Common myeloid progenitor, CD34-positive (primary cell): ENCODE measurements at places on chromosomes 16 and 17.

DNA sequence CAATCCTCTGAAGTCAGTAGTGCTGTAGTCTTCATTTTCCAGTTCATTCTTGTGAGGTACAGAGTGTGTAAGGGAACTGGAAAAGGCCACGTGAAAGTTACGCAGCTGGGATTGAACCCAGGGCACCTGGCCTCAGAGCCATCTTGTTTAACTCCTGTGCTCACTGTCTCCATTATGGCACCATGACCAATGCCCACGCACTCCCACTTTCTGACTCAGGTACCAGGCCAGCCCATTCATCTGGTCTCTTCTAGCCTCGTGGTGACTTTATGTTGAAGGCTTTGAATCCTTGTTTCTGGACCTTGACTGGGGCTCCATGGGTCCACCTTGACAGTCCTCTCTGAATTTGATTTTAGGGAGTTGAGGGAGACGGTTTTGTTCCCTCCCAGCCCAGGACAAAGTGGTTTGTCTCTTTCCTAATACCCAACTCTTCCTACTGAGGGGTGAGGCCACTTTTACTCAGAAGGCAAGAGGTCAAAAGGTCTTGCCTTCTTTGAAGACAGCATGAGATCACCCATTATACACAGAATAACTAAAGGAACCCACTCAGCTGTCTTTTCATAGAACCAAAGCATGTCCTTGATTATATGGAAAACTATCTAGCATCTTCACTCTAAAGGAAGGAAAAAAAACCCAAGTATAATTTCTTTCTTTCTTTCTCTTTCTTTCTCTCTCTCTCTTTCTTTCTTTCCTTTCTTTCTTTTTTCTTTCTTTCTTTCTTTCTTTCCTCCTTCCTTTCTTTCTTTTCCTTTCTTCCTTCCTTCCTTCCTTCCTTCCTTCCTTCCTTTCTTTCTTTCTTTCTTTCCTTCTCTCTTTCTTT, 50.0 kb downstream of the OTOA start:
- no peak for DNase-seq
- no peak overlapping the region for H3K27ac ChIP-seq
- H3K27me3 ChIP-seq = no peaks in the 10 kb centered on the region

DNA sequence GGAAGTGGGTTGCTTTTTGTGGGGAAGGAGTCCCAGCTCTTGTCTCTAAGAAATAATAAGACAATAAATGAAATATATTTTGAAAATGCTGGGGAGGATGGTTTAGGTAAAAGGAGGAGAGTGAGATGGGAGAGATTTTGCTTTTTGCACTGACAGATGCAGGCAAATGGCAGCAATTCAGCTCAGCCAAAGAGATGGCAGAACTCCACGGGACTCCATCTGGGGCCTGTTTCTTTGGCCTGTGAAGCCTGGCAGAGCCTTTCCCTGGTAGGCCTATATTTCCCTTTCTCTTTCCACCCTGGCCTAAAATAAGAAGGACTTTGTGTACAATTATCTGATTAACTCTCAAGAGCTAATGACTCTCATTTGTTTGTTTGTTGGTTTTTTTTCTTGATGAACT, 1525.1 kb downstream of the CDH11 start:
- no peak for DNase-seq
- H3K4me1 ChIP-seq = no peaks in the 10 kb centered on the region
- no peak overlapping the region for H3K4me3 ChIP-seq
- H3K27me3 ChIP-seq = no peaks in the 10 kb centered on the region
- no peaks in the 10 kb centered on the region for H3K36me3 ChIP-seq
- H3K27ac ChIP-seq = no peak overlapping the region

- peak; percentile 7 for DNase-seq
- no peaks in the 10 kb centered on the region for H3K36me3 ChIP-seq
- no peaks in the 10 kb centered on the region for H3K27me3 ChIP-seq
- H3K27ac ChIP-seq = no peak overlapping the region
Measured at GRCh38 chr17:258045-258734, 76.7 kb upstream of the DOC2B start.

DNA sequence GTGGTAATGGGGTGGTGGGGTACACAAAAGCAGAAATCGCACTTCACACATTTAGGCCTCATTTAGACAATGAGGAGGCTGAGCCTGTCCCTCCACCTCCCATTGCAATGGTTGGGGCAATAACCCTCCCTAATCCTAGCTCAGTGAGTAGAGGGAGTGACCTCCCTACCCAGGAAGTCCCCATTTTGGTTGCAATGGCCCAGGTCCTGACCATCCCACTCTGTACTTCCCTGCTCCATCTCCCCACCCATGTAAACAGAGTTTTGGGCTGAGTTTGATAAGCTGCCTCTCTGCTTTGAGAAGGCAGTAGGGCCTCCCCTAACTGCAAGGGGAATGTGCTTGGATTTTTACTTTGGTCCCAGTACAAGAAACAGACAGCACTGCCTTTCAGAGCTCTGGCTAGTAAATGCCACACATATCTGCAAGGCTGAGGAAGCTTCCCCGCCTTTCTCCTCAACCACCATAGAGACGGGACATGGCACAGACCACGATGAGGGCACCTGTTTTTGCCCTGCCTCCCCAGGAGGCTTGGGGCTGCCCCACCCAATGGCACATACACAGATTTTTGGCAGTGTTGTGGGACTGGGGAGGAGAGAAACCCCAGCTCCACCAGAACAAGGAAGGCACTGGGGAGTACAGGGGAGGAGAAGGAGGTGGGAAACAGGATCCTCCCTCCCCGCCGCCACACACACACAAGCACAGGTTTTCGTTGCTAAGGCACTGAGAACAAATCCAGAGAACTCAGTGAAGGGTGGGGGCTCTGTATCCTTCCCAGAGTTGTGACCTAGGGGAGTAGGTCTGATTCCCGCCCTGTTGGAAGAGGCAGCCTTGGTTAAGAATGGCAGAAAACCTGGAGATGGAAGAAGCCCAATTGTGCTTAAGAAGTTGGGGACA, 7.3 kb downstream of the VAT1 start:
- no peak overlapping the region for H3K27ac ChIP-seq
- DNase-seq = no peak
- no peaks in the 10 kb centered on the region for H3K27me3 ChIP-seq
- peaks cover 24% of the 10 kb centered on the region for H3K4me1 ChIP-seq
- H3K4me3 ChIP-seq = no peak overlapping the region
- H3K36me3 ChIP-seq = peaks cover 2% of the 10 kb centered on the region

DNA sequence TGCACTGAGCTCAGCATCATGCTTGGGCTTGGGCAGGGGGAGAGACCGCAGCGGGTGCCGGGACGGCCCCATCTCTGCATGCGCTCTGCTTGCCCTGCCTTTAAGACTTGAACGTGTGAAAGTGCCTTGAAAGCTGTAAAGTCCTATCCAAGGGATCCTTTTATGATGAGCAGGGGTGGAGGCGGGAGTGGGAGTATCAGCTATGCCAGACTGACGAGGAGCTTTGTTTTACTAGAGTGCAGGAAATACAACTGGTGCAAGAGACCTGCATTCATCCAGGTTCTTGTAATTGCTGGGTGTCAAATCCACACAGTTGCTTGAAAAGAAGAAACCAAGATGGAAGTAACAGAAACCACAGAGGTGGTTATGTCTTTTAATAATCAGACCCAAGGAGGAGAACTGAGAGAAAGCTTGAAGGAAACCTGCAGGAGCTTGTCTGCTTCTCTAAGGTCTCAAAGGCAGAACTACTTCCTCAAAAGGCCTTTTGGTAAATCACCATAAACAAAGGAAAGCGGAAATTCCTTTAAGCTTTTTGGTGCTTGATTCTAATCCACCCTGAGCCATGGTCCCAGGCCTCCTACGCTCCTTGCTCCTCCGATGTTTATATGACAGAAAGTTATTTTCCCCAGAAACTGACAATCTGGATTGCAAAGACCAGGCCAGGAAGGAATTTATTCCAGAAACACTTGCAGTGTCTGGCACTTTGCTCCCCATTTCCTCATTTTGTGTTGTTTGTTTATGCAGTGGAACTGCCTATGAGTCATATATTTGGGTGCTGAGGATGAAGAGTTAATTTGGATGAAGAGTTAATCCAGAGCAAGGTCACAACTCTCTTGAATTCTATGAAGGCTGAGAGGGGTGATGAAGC, 51.3 kb upstream of the FBXO47 start:
- H3K4me3 ChIP-seq = no peak overlapping the region
- H3K4me1 ChIP-seq = peaks cover 35% of the 10 kb centered on the region
- no peaks in the 10 kb centered on the region for H3K36me3 ChIP-seq
- H3K27me3 ChIP-seq = no peaks in the 10 kb centered on the region
- H3K27ac ChIP-seq = no peak overlapping the region
- peak; percentile 61 for DNase-seq

GRCh38 chr17:67659028-67659427, 58.7 kb upstream of the NOL11 start:
- no peaks in the 10 kb centered on the region for H3K36me3 ChIP-seq
- peak; percentile 19 for DNase-seq
- H3K27me3 ChIP-seq = no peaks in the 10 kb centered on the region
- H3K4me1 ChIP-seq = no peaks in the 10 kb centered on the region
- H3K4me3 ChIP-seq = no peak overlapping the region

DNA sequence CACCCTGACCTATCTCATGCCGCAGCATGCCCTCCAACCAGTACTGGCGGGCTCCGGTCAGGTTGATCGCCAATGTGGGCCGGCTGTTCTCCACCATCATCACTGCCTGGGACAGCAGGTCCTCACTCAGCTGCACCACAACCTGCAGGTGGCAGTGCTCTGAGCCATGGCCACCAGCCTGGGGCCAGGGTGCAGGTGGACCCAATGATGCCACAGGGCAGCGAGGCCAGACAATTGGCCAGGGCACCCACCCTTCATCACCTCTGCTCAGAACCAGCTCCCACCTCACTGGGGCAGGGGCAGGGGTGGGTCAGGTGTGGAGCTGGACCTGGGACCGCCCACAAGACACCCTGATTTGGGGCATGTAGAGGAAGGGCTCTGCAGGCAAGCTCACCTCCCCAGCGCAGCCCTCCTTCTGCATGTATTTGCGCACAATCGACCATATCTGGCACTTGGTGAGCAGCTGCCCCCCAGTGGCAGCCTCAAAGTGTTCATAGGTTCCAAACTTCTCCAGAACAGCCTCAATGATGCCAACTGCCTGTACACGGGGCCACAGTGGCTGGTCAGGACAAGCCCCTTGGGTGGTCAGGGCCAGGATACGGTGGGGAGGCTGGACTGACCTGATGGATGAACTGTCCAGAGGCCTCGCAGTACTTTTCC, 4.2 kb downstream of the MATCAP1 start:
- no peak for DNase-seq
- no peak overlapping the region for H3K4me3 ChIP-seq
- H3K27ac ChIP-seq = no peak overlapping the region
- H3K4me1 ChIP-seq = peaks cover 31% of the 10 kb centered on the region

DNA sequence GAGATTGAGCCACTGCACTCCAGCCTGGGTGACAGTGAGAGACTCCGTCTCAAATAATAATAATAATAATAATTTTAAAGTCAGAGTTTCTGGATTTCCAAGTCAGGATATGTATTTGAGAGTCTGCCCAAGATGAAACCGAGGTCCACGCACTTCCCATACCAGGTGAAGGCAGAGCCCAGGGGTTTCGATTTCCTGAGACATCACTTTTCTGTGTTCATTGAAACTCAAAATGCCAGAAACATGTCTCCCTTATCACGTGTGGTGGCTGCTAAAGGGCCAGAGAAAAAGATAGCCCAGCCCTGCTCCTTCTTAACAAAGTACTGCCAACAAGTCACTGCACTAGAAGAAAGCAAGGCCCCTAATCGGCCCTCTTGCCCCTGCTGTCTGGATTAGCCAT, 9.8 kb upstream of the RNF157 start:
- H3K27me3 ChIP-seq = peaks cover 2% of the 10 kb centered on the region
- H3K36me3 ChIP-seq = no peaks in the 10 kb centered on the region
- no peak for DNase-seq
- H3K27ac ChIP-seq = no peak overlapping the region
- no peak overlapping the region for H3K4me3 ChIP-seq
- peaks cover 55% of the 10 kb centered on the region for H3K4me1 ChIP-seq

DNA sequence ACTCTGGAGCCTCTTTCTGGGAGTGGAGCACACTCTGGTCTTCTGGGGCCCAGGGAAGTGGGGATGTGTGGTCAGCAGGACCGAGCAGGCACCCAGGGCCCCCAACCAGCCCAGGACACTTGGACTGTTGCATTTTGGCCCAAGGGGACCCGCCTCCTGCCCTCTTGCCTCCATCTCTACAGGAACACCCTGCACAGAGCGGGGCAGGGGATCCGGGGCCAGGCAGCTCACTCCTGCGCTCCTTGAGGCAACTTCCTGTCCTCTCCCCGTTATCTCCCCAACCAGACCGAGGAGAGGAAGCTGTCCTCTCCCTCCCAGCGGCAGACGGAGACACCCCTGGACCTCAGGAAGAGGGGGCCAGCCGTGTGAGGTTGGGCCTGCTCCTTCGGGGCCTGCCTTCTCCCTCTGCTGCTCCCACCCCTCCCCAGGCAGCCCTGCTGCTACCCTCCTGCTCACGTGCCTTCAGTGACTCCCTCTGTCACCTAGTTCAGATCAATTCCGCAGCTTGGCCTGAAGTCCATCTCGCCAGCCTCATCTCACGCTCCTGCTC, 10.0 kb upstream of the ATP2A3 start:
- H3K4me1 ChIP-seq = no peaks in the 10 kb centered on the region
- no peaks in the 10 kb centered on the region for H3K27me3 ChIP-seq
- H3K36me3 ChIP-seq = no peaks in the 10 kb centered on the region
- peak; percentile 95 for DNase-seq
- H3K4me3 ChIP-seq = no peak overlapping the region

DNA sequence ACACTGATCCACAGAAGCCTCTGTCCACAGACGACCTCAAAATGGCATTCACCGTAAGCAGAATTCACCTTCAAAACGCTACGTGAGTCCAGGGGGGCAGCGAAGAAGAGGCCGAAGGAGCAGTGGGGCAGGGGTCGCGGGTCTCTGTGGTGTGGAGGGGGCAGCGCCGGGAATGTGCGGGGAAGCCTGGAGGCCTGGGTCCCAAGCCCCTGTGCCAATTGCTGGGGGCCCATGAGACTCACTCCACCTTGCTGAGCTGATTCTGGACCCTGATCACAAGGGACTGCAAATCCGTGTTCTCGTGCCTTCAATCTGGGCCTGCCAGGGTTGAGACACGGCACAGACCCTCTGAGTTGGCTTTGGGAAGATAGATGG, 43.3 kb upstream of the SMPD3 start:
- no peaks in the 10 kb centered on the region for H3K4me1 ChIP-seq
- H3K36me3 ChIP-seq = no peaks in the 10 kb centered on the region
- H3K27me3 ChIP-seq = no peaks in the 10 kb centered on the region
- H3K4me3 ChIP-seq = no peak overlapping the region
- DNase-seq = no peak

- no peaks in the 10 kb centered on the region for H3K36me3 ChIP-seq
- no peaks in the 10 kb centered on the region for H3K27me3 ChIP-seq
Measured at GRCh38 chr17:68903286-68903685, 51.9 kb downstream of the ABCA8 start.

GRCh38 chr17:78317794-78318400, 42.0 kb downstream of the SOCS3 start:
- no peak overlapping the region for H3K4me3 ChIP-seq
- DNase-seq = no peak
- no peaks in the 10 kb centered on the region for H3K36me3 ChIP-seq
- H3K4me1 ChIP-seq = peaks cover 67% of the 10 kb centered on the region

GRCh38 chr16:48565752-48566151, 44.2 kb downstream of the N4BP1 start:
- peaks cover 9% of the 10 kb centered on the region for H3K36me3 ChIP-seq
- no peaks in the 10 kb centered on the region for H3K27me3 ChIP-seq
- H3K4me3 ChIP-seq = no peak overlapping the region
- no peak for DNase-seq
- no peak overlapping the region for H3K27ac ChIP-seq
